ENCODE measurements at places on chromosomes 1 and 21.

DNA sequence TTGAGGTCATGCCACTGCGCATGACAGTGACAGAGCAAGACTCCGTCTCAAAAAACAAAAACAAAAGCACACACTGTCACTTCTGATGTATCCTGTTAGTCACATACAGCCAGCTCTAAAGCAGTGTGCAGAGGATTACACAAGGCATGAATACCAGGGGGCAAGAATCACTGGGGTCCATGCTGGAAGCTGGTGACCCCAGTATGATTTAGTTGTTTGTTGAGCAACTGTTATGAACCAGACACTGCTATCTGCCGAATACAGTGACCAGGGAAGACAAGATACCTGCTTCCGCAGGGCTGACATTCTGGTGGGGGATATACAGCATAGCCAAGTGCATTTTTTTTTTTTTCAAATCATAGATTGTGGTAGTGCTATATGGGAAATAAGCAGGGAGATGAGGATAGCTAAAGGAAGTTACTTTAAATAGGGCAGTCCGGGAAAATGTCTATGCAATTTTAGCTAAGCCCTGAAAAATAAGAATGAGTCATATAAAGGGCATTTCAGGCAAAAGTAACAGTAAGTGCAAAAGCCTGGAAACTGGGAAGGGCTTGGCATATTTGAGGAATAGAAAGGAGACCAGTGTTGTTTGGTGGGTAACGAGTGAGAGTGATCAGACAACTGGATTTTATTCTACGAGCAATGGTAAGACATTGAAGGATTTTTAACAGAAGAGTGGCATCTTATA, 69.7 kb downstream of the ADSS2 start:
- no peak for DNase-seq

GRCh38 chr1:117719004-117719403, 113.2 kb downstream of the TENT5C start:
- no peak for DNase-seq

DNA sequence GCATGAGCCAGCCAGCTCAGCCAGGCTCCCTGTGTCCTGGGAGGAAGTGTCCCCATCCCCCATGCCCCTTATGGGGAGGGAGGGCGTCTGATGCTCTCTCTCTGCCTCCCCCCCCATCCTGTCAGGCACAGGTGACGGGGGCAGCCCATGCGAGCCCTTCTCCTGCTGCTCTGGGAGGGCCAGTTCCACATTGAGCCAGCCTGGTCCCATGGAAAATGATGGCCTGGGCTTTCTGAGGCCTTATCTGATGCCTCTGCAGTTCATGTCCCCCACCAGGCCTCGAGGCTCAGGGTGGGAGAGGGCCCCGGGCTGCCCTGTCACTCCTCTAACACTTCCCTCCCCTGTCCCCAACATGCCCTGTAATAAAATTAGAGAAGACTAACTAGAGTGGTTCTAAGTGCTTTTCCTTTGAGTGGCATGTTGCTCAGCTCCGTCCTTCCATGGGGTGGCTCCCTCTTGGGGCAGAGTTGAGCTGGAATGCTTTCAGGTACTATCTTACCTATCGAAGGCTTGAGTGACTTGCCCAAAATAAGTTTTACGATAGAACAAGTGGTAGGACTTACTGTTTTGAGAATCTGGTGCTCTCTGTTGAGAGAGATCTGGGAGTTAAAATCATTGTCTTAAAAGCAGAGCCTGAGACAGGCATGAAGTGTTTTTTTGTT, 1.8 kb upstream of the MTFR1L start:
- no peak for DNase-seq

GRCh38 chr1:186413319-186413718, 37.7 kb downstream of the ODR4 start:
- DNase-seq: no peak

DNA sequence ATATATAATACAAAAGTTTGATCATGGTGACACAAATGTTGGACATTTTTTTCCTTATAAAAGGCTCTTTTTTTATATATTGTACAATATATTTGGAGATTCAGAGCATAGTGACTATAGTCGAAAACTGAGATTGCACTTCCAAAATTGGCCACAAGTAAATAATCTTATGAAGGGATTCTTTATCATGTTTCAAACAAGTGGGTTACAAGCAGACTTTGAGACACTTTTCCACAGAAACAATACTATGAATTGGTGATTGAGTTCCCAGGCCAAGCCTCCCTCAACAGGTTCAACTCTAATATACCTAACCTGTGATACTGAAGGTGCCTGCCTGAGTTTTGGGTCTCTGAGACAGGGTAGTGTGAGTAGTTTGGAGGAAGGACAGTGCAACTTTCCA, 13.8 kb downstream of the LEPR start:
- DNase-seq: no peak

- DNase-seq: no peak
These were observed 20.1 kb upstream of the COL16A1 start for GRCh38 chr1:31723828-31724359.

GRCh38 chr1:204222764-204223055, 8.9 kb upstream of the GOLT1A start:
- no peak for DNase-seq

- no peak for DNase-seq
These were observed at the start of gene BRINP2 for GRCh38 chr1:177170756-177171535. BRINP2 (plus strand) TSS chr1:177170958; CDS start chr1:177229877, 58,919 bp downstream.

GRCh38 chr1:84436876-84437655, 38.8 kb downstream of the DNASE2B start:
- no peak for DNase-seq

DNA sequence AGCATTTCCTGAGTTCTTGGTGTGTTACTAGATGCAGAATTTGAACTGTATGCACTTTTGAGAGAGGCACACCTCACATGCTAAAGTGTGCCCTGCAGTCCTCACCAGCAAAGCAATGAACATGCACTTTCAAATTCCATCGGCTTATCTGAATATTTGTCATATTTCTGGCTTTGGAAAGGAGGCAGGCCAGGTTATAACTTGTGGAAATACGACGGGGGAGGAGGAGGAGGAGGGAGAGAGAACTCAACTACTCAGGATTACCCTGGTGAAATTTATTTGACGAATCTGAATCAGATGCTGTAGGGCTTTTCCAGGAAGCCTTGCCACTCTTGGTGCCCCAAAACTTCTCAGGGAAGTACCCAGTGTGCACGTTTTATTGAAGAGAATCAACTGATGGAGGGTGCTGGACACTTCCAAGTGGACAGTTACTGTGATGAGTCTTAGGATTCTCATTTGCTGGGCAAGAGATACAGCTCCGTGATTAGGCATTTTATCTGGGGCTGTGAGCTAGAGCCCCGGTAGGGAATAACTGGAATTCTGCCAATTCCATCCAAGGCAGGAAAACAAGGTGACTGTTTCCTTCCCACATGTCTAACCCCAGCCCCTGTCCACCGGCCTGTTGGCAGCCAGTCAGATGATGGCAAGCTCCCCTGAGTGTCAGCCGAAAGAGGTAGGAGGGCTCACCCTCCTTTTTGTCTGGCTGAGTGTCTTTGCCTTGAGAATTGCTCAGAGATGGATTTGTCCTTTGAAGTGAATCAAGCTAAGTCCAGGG, 3.8 kb downstream of the PDPN start:
- no peak for DNase-seq

DNA sequence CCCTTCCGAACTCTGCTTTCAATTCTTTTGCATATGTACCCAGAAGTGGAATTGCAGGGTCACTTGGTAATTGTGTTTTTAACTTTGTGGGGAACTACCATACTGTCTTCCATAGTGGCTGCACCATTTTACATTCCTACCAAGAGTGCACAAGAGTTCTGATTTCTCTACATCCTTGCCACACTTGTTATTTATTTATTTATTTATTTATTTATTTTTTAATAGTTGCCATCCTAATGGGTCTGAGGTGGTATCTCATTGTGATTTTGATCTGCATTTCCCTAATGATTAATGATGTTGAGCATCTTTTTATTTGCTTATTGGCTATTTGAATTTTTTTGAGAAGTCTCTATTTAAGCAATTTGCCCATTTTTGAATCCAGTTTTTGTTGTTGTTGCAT, 422.4 kb downstream of the PTPRU start:
- no peak for DNase-seq

DNA sequence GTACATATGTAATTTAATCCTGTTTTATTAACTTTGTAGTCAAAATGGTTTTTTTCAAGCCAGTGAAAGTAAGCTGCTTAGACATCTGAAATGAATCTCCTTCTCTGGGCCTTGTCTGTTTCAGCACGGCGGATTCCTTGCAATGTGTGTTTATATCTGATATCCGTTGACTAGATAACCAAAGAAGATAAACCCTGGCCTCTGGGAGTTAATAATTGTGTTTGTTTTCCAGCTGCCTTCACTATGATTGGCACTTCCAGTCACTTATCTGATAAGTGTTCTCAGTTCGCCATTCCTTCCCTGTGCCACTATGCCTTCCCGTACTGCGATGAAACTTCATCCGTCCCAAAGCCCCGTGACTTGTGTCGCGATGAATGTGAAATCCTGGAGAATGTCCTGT, 63.5 kb upstream of the UBE2U start:
- no peak for DNase-seq

- DNase-seq: no peak
These were observed 35.0 kb downstream of the CTTNBP2NL start for GRCh38 chr1:112431038-112431437.

DNA sequence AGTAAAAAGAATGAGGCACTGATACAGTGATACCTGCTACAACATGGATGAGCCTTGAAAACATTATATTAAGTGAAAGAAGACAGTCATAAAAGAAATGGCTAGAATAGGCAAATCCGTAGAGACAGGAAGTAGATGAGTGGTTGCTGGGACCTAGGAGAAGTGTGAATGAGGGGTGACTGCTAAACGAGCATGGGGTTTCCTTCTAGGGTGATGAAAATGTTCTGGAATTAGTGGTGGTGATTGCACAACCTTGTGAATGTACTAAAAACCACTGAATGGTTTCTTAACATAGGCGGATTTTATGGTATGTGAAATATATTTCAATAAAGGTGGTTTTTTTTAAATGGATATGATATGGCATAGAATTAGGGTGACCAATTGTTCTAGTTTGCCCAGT, 12.6 kb upstream of the SERINC2 start:
- DNase-seq: no peak

GRCh38 chr1:175629318-175629694, 114.1 kb downstream of the TNR start:
- no peak for DNase-seq

DNA sequence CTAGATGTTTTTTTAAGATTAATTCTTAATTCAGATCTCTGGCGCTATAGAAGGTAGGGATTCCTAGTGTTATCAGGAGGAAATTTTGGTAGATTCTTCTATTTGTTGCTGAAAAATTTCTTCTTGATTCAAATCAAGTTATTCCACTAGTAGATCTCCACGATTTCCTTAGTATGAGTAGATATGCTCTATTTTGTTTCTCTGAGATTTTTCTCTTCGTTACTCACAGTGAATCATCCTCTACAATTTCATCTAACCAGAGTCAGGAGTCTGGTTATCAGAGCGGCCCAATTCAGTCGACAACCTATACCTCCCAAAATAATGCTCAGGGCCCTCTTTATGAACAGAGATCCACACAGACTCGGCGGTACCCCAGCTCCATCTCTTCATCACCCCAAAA, 18.8 kb upstream of the HAX1 start:
- no peak for DNase-seq

DNA sequence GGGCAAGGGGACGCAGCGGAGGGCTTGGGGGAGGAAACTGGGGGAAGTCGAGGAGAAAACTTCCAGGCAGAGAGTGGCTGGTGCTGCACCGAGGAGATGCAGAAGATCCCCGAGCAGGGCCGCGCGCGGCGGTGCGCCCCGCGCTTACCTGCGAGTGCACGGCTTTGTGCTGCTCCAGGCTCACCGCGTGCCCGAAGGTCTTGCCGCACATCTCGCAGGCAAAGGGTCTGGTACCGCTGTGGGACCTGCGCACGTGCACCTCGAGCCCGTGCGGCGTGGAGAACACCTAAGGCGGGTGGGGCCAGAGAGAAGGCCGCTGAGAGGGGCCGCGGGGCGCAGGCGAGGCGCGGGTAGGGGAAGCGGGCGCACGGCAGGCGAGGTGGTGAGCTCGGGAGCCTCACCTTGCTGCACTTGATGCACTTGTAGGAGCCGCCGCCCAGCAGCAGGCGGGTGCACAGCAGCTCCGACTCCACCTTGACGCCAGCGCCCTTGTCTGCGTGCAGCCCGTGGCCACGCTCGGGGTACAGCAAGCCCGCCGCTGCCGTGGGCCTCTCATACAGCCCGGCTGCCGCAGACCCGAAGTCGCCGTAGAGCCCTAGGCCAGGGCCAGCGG, 6.4 kb downstream of the GFI1 start:
- DNase-seq: no peak

DNA sequence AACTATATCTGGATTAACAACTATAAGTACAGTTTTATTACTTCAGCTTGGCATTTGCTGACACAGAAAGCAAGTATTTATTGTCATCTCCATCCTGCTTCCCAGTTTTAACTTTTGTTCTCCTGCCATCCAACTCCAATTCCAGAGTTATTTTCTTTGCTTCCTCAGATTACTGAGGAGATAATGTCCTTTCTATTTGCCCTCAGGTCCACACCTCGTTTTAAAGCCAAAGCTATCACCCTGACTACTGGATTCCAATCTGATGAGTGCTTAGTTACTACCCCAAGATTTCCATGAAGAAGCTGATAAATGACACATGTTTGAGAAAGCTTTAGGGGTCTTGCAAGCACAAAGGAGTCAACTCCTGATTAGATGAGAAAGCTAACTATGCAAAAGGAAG, 25.2 kb downstream of the ACKR1 start:
- no peak for DNase-seq

DNA sequence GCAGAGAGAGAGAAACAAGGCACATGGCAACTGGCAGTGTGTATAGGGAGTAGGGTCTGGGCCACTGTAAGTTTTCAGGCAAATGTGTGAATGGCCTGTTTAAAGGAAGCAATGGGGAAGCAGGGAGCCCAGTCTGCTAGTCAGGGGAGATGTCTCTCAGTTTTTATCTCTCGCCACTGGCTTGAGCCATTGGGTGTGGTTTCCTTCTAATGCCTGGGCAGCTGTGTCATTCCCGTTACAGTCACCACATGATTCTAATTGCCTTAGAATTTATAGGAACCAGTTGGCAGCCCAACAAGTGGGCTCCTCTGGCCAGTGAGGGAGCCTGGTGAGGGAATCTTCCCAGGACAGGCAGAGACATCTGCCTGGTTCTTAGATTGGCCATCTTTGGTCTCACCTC, 182.4 kb downstream of the DISC1 start:
- no peak for DNase-seq

DNA sequence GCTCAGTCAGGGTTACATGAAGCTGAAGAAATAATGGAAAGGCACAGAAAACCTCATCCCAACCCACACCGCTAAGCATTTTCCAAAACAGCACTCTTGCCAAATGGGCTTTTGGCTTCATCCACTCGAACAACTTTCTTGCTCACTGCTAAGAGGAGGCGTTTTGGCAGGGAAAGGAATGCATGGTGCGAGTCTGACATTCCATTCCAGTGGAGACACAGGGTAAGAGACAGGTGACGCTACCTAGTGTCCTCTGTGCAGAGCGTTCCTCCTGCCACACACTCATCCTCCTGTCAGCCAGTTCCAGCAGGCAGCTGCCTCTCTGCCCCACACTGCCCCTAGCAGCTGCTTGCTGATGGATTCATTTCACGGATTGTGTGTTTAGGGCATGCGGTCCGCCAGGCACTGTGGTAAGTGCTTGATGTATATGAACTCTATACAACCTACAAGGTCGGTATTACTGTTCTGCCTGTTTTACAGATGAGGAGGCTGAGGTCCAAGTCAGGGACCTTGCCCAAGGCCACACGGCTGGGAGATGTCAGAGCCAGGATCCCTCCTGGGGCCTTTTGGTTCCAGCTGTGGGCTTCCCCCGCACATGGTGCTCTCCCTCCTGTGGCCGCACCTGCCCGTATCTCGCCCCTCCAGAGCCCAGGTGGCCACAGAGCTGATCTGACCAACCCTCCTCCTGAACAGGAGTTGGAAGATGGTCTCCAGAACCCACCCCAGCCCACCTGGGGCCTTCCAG, 25.7 kb upstream of the BACE2 start:
- no peak for DNase-seq

GRCh38 chr1:156689035-156689952, 12.1 kb upstream of the NES start:
- DNase-seq: no peak
